HepG2 (cell line): ENCODE measurements at places on chromosomes 7 and 10. TPM values are rescaled to one million over a fixed set of nuclear protein-coding genes. Genes with fewer than 3 reads are reported as not detected.
A peak's percentile ranks its signal among the peaks of the same experiment; 100 is the strongest.

Gene TMEM176A
- total RNA-seq, result not detected in 2 replicates

Gene GSTO2
- 2.1 and 3.4 TPM in 2 replicates for total RNA-seq

Gene VSTM2A
- total RNA-seq, result not detected in 2 replicates

Gene EPO
- total RNA-seq, result 9.9 and 10.3 TPM in 2 replicates

DNA sequence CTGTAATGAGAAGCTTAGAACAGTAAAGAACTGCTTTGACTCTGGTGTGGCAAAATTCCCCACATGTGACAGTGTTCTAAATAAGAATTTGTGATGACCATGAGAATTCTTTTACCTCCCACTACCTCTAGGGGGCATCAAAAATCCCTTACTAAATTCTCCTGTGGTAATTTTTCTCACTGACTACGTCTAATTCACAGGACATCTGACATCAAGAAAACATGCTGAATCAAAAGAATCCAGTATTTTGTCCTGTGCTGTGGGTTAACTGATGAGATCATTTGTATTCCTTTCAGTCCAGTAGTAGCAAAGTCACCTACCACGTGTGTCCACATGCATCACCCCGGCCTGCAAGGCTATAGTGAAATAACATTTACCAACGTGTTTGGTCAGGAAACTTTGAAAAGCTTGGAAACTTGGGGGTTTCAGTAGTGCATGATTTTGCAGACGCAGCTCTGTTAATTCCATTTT is 103.8 kb downstream of the ATE1 start:
- no peak overlapping the region for H3K4me3 ChIP-seq
- peak; percentile 44 for DNase-seq
- H3K36me3 ChIP-seq, result peaks cover 6% of the 10 kb centered on the region
- H3K27me3 ChIP-seq, result no peaks in the 10 kb centered on the region

DNA sequence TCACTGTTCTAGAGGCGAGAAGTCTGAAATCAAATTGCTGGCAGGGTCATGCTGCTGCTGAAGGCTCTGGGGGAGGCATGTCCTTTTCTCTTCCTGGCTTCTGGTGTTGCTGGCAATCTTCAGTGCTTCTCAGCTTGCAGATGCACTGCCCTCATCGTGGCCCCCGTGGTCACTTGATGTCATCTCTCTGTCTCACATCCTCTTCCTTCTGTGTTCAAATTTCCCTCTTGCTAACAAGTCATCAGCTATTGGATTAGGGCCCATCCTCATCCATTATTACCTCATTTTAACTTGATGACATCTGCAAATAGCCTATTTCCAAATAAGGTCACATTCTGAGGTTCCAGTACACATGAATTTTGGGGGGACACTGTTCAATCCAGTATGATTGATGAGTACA is 36.6 kb upstream of the SRGN start:
- peaks cover 7% of the 10 kb centered on the region; the same call in 1 of the 3 replicates for H3K27me3 ChIP-seq
- H3K27ac ChIP-seq, result no peak overlapping the region
- no peaks in the 10 kb centered on the region for H3K36me3 ChIP-seq
- DNase-seq, result no peak
- peaks cover 11% of the 10 kb centered on the region for H3K4me1 ChIP-seq
- no peak overlapping the region for H3K4me3 ChIP-seq

DNA sequence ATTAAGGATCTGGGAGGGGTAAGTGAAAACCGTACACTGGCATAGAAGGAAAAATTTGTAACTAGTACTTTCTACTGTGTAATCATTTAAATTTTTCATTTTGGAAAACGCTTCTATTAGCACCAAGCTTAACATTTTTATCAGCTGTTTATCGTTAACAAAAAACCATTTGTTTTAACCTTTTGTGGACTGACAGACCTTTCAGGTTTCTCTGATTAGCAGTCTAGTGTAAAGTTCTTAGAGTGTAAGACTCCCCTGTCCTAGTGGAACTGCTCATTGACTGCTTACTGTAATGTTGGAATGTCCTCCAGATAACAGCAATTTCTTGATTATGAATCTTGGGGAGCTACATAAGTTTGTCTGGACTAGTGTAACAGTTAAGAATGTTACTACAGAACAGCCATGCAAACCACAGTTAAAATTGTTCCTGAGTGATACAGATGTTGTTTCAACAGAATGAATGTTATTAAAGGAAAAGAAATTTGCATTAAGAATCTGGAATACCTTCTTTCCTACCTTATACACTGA is 2.0 kb downstream of the DBF4 start:
- peak overlapping the region; percentile 92 for H3K4me3 ChIP-seq
- H3K27ac ChIP-seq, result peak overlapping the region; percentile 21
- DNase-seq, result no peak
- peaks cover 11% of the 10 kb centered on the region; the same call in 2 of the 3 replicates for H3K36me3 ChIP-seq

GRCh38 chr7:117005449-117005848 is 52.1 kb downstream of the ST7 start:
- H3K27me3 ChIP-seq, result no peaks in the 10 kb centered on the region
- H3K4me3 ChIP-seq, result no peak overlapping the region
- DNase-seq, result no peak
- H3K27ac ChIP-seq, result no peak overlapping the region
- H3K4me1 ChIP-seq, result no peaks in the 10 kb centered on the region

DNA sequence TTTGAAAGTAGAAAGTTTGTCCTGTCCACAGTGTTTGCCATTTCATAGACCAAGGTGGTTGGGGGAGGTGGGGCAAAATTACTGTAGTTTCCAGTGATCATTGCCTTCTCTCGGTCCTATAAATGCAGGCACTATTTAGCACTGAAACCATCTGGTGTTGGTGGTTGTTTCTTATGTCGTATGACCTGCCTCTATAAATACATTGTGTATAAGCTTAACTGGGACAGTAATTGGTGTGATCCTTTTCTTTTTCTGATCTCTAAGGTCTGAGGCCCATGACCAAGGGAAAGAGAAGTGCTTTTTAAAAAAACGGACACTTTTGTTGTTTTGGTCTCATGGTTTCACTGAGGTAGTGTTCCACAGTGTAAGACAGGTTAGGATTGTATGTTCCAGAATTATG is 63.1 kb downstream of the AUTS2 start:
- no peaks in the 10 kb centered on the region for H3K36me3 ChIP-seq
- H3K4me3 ChIP-seq, result no peak overlapping the region
- H3K27me3 ChIP-seq, result no peaks in the 10 kb centered on the region
- H3K27ac ChIP-seq, result no peak overlapping the region
- no peaks in the 10 kb centered on the region for H3K4me1 ChIP-seq
- no peak for DNase-seq

DNA sequence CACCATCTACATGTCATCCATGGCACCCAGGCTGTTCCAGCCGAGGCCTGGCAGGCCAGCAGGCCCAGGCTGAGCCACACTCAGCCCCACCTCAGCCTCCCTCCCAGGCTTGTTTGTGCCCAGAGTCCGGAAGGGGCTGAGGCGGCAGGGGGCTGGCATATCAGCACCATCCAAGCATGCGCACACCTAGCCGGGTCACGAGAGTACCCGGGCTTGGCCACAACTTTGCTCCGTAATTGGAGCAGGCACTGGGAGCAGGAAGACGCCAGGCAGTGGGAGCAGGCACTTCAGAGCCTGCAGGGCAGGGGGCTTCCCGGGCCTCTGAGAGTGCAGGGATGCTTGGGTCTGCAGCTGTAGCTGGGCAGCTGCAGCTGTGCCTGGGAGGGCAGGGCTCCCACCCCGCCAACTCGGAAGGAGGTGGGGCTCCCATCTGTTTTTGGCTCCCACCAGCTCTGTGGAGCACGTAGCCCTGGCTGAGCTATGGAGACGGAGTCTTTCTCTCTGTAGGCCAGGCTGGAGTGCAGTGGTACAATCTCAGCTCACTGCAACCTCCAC is 15.2 kb upstream of the TSPAN15 start:
- DNase-seq, result no peak
- peaks cover 24% of the 10 kb centered on the region for H3K4me1 ChIP-seq
- H3K27ac ChIP-seq, result no peak overlapping the region
- no peaks in the 10 kb centered on the region for H3K36me3 ChIP-seq
- no peak overlapping the region for H3K4me3 ChIP-seq
- 0 out of 3 replicates have a peak, but pooled peaks cover 12% of the 10 kb centered on the region for H3K27me3 ChIP-seq

DNA sequence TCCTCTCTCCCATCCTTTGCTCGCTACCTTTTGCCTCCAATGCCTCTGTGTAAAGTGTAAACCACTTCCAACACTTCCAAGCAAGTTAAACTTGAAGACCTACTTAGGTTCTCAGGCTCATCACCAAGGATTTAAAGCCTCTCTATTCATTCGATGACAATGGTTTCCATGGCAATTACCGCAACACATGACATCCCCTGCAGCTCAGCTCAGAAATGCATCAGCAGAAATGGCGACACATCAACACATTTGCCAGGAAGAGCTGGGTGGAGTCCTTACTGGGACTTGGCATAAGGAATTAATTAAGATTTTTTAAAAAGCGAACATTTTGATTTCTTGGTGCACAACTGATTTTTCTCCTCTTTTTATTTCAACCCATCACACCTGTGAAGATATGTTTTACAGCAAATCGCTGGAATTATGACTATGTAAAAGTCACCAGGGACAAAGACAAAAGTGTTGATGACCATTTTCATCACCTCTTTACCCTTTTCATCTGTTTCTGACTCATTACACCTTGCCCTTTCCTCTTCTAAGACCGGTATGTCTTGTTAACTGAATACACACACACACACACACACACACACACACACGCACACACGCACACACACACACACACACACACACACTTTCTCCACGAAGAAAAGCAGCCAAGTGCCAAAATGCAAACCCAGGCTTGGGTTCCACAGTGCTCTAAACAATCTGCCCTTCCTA is 453.4 kb upstream of the CELF2 start:
- no peak overlapping the region for H3K4me3 ChIP-seq
- H3K27me3 ChIP-seq, result no peaks in the 10 kb centered on the region
- H3K36me3 ChIP-seq, result no peaks in the 10 kb centered on the region
- no peak overlapping the region for H3K27ac ChIP-seq
- no peaks in the 10 kb centered on the region for H3K4me1 ChIP-seq

DNA sequence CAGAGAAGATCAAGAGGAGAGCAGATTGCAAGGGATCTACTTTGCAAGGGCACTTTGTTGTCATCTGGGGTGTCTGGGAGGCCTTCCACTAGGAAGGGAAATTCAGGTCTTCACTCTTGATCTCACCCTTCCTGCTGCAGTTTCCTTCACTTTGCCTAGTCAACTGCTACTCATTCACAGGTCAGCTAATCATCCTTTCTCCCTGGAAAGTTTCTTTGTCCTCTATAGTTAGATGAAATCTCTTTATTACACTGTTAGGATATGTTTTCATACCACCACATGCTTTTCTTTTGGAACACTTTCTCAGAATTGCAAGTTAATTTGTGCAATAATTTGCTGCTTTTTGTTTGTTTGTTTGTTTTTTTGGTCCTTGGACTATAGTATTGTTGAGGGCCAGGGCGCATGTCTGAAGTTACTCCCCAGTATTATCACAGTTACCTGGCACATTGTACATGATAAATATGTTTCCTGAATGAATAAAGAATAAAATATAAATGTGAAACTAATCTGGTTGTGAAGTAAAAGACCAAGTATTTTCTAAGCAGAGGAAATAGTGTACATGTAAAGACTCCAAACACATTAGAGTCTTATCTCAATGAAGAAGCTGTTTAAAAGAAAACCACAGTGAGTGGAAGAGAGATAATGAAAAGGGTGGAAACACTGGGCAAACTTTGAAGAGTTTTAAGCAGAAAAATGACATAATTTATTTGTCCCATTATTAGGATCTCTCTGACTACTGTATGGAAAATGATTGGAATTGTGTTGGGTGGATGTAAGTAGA is 139.9 kb upstream of the DGKB start:
- no peak for DNase-seq
- no peak overlapping the region for H3K4me3 ChIP-seq
- H3K4me1 ChIP-seq, result no peaks in the 10 kb centered on the region
- H3K36me3 ChIP-seq, result no peaks in the 10 kb centered on the region
- H3K27ac ChIP-seq, result no peak overlapping the region
- H3K27me3 ChIP-seq, result no peaks in the 10 kb centered on the region

DNA sequence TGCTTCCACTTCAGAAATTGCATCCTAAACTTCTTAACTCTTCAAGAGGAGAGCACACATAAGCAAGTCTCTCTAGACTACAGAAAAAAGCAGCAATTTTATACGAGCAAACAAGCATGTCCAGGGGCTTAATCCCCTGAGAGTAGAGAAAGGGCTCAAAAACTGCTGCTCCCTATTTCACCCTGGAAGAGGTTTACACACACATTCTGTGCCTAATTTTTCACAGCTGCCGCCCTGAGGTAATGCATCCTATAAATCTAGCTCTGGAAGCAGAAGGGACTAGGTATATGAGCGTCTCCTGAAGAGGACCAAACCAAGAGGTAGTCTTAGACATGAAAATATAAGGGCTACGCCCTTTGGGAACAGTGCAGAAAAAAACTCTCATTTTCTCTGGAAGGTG is 73.1 kb downstream of the CRPPA start:
- no peak overlapping the region for H3K27ac ChIP-seq
- DNase-seq, result no peak
- H3K36me3 ChIP-seq, result no peaks in the 10 kb centered on the region
- H3K27me3 ChIP-seq, result no peaks in the 10 kb centered on the region
- no peaks in the 10 kb centered on the region for H3K4me1 ChIP-seq

- H3K27ac ChIP-seq, result no peak overlapping the region
- no peaks in the 10 kb centered on the region for H3K36me3 ChIP-seq
- H3K4me1 ChIP-seq, result peaks cover 14% of the 10 kb centered on the region
- no peak overlapping the region for H3K4me3 ChIP-seq
These were observed 155.2 kb upstream of the BMPER start for GRCh38 chr7:33750177-33750576.
